ENCODE measurements at places on chromosomes 1 and 21. TPM values are rescaled to one million over a fixed set of nuclear protein-coding genes. Genes with fewer than 3 reads are reported as not detected.

GRCh38 chr1:243363832-243364231 lies 108.0 kb downstream of the SDCCAG8 start:
- DNase-seq: no peak

Gene SH2D2A
- 157 TPM for total RNA-seq

GRCh38 chr1:43521756-43522155 lies 8.9 kb upstream of the PTPRF start:
- no peak for DNase-seq

GRCh38 chr1:109158433-109158832 lies 44.5 kb downstream of the ELAPOR1 start:
- DNase-seq: no peak

Gene SPRR1A
- not detected for total RNA-seq

Measured in activated CD8-positive, alpha-beta memory T cell treated with anti-CD3 and anti-CD28 coated beads, Interleukin-2, amount 10 ng/mL, durations not matched to agents 7 days and 5 days (primary cell).